ENCODE measurements at places on chromosomes 5 and 9.

DNA sequence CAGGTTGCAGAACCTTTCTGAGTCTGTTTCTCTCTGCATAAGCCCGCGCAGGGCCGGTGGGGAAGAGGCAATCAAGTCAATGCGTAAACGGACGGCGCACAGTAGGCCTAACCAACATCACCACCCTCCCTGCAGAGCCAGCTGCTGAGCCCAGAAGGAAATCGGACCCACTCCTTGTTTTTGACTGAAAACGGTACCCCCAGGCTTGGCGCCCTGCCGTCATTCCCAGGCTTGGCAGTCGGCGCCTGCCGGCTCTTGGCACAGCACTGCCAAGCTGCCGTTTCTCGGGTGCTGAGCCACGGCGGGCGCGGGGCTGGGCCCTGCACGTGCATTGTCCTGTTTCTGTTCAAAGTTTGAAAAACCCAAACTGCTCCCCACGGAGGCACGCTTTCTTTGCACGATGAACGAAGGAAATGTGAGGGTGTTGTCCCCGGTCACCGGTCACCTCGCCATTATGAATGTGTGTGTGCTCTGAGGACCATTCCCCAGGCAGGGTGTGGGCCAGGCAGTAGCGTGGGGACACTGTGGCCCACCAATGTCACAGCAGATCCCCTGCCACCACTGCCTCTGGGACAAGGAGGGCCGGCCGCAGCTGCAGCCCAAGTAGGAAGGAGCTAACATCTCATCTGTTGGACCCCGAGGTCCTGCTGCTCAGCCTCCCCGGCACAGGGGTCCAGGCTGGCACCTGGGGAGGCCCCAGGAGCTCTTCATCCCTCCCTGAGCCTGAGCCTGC, 20.1 kb downstream of the FIBCD1 start:
- no peak for DNase-seq

GRCh38 chr5:115962565-115963402, 509 bp downstream of the LVRN start:
- DNase-seq, result no peak

DNA sequence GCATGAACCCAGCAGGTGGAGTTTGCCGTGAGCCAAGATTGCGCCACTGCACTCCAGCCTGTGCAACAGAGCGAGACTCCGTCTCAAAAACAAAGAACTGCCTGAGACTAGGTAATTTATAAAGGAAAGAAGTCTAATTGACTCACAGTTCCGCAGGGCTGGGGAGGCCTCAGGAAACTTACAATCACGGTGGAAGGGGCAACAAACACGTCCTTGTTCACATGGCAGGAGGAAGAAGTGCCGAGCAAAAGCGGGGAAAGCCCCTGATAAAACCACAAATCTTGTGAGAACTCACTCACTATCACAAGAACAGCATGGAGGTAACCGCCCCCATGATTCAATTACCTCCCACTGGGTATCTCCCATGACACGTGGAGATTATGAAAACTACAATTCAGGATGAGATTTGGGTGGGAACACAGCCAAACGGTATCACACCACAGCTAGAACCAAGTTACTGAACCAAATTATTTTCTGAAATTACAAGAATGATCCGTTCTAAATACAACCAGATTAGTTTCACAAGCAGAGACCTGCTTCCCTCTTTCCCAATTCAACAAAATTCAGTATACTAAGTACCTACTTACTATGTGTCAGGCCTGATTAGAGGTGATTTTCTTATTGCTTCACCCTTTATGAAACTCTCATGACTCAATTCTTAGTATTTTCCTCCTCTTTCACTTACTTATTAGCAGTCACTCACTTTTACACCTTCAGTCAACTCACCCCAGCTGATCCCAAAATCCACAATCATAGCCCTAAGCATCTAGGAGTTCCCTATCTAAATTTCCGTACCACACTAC, 8.4 kb downstream of the UBTD2 start:
- DNase-seq, result no peak

GRCh38 chr9:78213712-78214111, 22.2 kb upstream of the CEP78 start:
- peak; percentile 16 for DNase-seq

- DNase-seq, result no peak
Measured at GRCh38 chr5:34062419-34062818, 19.4 kb upstream of the C1QTNF3 start.

DNA sequence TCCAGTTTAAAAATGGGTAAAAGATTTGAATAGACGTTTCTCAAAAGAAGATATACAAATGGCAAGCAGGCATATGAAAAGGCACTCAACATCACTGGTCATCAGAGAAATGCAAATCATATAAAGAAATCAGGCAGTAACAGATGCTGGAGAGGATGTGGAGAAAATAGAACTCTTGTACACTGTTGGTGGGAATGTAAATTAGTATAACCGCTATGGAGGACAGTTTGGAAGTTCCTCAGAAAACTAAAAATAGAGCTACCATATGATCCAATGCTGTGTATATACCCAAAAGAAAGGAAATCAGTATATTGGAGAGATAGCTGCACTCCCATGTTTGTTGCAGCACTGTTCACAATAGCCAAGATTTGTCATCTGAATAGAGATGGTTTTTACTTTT, 42.7 kb downstream of the SLC12A2 start:
- no peak for DNase-seq

- DNase-seq, result no peak
Measured at GRCh38 chr5:159851053-159851452, 65.2 kb upstream of the ADRA1B start.

DNA sequence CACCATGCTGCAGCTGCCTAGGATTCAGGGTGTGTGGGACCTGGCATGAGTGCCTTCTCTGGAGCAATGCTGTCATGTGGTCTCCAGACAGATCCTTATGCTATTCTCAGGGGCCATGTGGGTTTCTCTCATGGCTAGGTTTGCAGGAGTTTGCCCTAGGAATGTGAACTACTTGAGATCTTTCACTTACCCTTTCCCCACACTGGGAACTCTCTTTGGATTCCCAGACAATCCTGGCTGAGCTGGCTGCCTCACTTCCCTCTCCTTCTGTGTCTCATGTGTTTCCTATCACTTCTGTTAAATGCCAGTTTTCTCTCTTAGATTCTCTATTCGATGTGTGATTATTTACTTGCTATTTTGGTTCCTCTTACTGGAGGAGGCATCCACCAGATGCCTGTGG, 270.2 kb upstream of the RASA1 start:
- no peak for DNase-seq

DNA sequence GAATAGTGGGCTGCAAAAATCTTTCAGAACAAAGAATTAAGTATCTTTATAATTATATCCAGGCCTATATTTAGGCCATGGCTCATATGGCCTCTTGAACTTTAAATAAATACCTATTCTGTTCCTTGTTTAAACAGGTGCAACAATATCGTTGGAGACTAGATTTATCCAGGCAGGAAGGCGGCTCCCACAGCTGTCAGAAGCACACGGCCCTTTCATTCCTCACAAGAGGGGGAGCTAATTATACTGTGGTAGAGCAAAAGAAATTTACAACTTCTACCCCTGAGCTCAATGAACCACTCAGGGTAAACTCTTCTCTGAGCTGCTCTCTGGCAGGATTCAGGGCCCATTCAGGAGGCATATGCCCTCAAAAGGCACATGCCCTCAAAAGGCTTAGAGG, 31.3 kb downstream of the TMEM174 start:
- no peak for DNase-seq
